ENCODE measurements at places on chromosomes 7 and 10.

DNA sequence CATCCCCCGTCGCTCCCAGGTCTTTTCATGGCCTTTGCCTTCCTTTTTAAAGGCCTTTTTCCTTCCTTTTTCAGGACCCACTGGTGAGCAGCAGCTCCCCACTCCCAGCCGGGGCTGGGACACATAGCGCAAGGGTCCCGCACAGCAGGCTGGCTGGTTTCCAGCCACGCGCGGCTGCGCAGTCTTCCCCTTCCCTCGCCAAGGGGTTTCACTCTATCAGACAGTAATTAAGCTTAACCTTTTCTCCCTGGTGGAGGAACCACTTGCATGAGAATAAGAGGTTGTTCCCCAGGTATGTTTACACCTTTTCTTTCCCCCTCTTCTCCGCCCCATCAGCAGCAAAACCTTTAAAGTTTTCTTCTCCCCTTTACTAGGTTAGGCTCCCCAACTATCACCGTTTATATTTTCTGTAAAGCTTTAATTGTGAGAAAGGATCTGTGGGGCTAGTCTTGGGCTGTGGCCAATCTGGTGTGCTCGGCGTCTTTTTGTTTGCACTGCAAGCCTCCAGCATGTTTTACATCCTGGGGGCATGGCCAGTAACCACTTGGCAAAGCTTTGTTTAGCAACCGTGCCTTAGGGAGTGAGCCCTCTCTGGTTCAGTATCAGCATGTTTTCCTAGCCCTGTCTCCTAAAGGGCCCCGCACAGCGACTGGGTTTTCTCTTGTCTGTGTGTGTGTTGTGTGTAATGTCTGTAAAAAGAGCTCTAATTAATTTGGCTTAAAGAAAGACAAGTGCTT lies 219.6 kb downstream of the PHF14 start:
- no peak for DNase-seq

- peak; percentile 52 for DNase-seq
Measured at GRCh38 chr10:11403116-11403515, 208.3 kb downstream of the USP6NL start.

DNA sequence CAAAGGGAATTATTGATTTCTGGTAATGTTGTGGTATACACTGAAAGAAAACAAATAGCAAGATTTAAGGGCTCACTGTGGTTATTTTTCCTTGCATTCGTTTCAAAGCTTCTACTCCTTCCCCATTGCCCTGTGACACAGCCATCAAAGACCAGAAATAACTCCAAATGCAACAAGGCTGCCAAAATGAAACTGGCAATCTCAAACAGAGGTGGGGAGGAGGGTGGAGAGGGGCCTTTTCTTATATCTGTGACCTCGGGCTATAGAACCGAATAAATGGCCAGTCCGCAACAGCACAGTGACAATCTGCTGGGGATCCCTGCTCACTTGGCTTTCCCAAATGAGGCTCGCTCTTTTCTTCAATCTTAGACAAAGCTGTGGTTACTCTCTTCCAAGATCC lies 17.4 kb upstream of the SPOCK2 start:
- no peak for DNase-seq

DNA sequence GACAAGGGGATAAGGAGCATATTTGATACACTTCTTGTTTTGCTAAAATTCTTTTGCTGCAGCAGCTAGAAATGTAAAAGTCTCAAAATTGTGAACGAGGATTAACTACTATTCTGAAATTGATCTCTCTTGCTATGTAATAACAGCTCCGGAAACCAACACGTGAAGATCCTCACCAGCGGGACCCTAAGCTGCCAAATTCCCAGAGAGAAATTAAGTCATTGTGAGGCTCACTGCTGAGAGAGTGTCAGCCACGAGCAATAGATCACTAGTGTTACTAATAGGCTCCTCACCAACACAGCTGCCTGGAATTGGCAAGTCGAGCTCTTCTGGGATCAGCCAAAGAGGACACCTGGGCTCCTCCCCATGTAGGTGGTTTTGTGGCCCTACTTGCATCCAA lies 5.6 kb upstream of the VWA2 start:
- DNase-seq = no peak

- DNase-seq = peak; percentile 8
Measured at GRCh38 chr10:11685787-11686218, 56.4 kb upstream of the ECHDC3 start.

DNA sequence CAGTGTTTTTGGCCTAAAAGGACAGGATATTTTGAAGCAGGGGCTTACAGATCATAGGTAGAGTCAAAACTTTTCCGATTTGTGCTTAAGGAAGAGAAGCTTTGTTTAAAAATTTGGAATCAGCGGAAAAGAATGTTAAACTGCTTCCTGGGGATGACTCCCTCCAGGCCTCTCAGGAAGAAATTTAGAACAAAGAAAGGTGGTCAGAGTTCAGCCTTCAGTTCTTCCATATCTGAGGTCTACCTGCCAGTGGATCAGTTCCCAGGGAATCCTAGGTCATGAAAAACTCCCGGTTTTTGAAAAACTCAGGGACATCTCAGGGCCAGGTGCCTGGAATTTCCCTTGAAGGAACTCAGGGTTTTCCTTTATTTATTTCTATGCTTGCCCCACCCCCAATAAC lies 100.3 kb downstream of the MCU start:
- no peak for DNase-seq

DNA sequence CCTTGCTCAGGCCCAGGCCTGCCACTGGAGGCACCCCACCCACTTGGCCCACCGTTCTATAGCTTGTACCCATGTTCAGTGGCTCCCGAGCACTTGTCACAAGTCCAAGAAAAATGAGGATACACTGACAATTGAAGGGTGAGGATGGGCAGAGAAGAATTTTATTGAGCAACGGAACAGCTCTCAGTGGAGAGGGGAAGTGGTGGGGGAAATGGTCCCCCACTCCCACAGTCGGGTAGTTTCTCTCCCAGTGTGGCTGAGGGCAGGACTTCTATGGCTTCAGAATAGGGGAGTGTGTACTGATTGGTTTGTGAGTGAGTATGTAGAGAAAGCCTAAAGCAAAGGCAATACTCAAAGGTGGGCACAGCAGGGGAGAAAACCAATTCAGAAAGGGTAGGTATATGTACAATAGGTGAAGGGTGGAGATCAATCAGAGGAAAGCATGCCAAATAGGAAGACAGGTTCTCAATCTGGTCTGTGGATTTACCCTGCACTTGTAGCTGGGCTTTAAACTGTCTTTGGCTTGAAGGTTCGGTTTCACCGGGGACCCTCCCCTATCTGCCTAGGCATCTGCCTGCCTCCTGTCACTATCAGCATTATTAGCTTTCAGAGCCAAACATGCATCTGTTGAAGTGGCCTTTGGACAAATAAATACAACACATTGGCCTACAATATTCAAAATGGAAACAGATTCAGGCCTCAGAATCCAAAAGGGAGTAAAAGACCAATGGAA lies 8.9 kb upstream of the TSPAN13 start:
- DNase-seq = no peak

DNA sequence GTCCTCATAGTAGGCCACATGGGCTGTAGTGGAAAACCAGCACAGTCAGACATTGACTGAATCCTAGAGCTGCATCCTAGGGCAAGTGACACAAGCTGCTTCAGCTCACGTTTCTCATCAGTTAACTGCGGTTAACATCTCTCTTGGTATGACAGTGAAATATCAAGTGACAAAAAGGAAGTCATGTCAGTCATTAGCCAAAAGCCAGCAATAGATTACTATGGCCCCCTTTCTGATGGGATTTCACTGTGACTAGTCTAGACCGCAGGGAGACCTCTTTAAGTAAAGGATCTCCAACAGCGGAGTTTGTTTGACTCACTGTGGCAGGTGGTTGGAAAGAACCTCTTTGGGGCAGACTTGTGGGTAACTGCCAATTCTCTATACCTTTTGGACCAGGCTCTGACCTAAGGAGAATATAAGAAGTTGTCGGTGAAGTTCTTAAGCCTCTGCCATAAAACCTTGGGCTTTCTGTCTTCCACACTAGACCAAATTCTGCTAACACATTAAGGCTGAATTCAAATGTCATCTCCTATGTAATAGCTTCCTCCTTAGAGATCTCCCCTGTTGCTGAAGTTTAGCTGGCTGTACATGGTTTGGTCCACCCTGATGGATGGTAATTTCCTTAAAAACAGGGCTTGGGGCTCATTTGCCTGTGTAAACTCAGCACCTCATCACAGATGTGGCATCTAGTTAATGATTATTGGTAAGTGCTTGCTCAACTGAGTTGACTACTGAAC lies 115.3 kb downstream of the SGMS1 start:
- no peak for DNase-seq

DNA sequence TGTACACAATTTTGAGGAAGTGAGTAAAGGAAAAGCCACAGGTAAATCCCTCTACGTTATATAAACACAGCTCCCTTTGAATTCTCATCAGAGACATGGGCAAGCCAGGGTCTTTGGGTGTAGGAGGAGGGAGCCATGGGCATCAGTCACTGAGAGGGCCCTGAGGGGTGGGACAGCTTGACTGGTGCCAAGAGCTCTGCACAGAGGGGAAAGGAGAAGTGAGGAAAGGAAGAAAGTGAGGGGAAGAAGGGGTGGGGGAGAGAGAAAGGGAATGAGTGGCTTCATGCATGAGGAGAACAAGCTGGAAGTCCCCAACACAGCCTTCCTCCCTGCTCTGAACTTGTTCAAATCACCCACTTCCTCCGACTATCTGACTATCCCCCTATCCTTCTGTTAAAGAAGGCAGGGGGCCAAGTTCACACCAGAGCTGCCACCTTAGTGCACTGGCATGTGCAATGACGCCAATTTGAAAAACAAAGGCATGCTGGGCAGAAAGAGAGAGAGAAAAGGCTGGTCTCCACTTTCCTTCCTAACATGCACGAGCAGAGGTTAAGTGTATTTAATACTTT lies 16.4 kb upstream of the RNF148 start:
- DNase-seq = no peak

GRCh38 chr7:82423446-82423845 lies 20.1 kb downstream of the CACNA2D1 start:
- DNase-seq = no peak

DNA sequence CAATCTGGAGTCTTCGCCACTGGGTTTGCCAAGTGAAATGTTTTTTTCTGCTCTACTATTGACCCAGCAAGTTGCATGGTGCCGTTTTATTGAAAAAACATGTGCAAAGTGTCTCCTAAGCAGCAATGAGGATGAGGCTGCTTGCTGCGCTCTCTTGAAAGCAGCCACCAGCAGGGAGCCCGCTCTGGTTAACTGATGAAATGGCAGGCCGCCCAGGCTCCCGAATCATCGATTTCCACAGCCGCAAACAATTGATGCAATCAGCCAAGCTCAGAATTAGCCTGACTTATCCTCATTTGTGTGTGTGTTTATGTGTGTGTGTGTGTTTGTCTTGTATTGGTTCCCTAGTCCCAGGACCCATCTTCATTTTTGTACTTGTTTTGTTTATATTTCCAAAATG lies 22.2 kb upstream of the LYZL1 start:
- no peak for DNase-seq

DNA sequence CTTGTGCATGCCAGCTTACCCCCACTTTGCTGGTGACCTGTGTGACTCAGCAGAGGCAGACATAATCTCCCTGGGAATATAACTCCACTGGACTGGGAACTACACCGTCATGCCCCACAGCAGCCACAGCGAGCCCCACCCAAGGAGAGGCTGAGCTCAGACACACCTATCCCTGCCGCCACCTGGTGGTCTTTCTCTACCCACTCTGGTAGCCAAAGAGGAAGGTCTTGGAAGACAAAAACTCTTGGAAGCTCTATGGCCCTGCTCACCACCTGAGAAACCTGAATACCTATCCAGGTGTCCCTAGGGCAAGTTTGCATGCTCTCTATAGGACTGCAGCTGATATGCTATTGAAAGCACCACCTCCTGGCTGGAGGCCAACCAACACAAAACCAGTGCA lies 48.1 kb downstream of the MYO3A start:
- no peak for DNase-seq

DNA sequence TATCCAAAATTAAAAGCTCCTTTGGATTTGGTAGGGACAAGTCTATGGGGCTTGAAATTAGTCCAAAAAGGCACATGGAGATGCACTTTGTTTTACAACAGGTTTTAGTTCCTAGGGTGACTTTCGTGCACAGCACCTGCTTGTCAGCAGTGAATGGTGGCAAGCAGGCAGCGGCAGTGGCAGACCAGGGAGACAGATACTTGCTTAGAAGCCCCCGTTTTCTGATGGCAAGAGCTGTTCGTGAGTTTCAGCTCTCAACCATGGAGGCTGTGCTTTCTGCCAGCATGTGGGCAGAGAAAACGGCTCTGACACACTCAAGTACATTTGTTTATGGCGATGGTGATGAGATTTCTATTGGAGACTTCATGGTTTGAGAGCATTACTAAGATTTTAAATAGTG lies 61.7 kb upstream of the SHH start:
- DNase-seq = no peak

GRCh38 chr10:8061274-8062211 lies 7.1 kb downstream of the GATA3 start:
- DNase-seq = no peak

- DNase-seq = no peak
Measured at GRCh38 chr10:88886557-88886956, 6.5 kb downstream of the STAMBPL1 start.

DNA sequence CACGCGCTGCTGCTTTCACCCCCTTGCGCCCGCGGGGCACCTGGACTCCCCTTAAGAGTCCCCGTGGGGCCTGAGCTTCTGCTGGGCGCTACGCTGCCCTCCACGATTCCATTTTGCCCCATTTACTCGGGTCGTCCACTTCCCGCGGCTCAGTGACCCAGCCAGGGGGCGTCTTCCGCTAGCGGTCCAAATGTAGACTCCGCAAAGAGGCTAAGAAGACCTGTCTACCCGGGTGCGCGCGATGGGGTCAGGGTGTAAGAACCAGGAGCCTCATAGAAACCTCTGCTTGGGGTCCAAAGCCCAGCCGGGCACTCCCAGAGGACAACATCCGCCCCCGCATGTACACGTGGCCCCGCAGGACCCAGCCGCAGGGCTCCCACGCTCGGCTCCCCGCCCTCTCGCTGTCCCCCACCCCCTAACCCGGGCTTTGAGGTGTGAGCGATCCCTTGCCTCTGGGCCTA lies 5.2 kb upstream of the HMX2 start:
- DNase-seq = no peak

GRCh38 chr10:123044391-123044790 lies 35.6 kb downstream of the ACADSB start:
- DNase-seq = no peak

- DNase-seq = no peak
Measured at GRCh38 chr7:35866186-35866585, 65.3 kb downstream of the SEPTIN7 start.

DNA sequence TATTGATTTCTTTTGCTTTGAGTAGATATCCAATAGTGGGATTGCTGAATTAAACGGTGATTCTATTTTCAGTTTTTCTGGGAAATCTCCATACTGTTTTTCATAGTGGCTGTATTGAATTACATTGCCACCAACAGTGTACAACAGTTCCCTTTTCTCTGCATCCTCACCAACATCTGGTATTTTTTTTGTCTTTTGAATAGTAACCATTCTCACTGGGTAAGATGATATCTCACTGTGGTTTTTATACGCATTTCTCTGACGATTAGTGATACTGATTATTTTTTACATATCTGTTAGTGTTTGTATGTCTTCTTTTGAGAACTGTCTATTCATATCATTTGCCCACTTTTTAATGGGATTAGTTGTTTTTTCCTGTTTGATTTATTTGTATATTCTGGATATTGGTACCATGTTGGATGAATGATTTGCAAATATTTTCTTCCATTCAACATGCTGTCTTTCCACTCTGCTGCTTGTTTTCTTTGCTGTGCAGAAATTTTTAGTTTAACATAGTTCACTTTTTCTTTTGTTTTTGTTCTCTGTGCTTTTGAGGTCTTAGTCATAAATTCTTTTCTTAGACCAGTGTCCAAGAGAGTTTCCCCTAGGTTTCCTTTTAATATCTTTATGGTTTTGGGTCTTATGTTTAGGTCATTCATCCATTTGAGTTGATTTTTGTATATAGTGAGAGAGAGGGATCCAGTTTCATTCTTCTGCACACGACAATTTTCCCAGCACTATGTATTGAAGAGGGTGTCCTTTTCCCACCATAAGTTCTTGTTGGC lies 584.7 kb downstream of the PHTF2 start:
- no peak for DNase-seq

Measured in stimulated activated CD4-positive, alpha-beta T cell treated with anti-CD3 and anti-CD28 coated beads, Interleukin-2, amount 100 ng/mL, for 4 hours (primary cell).